ENCODE measurements at places on chromosomes 5 and 9.

GRCh38 chr5:115484368-115484767, 60.2 kb downstream of the FEM1C start:
- DNase-seq, result no peak

DNA sequence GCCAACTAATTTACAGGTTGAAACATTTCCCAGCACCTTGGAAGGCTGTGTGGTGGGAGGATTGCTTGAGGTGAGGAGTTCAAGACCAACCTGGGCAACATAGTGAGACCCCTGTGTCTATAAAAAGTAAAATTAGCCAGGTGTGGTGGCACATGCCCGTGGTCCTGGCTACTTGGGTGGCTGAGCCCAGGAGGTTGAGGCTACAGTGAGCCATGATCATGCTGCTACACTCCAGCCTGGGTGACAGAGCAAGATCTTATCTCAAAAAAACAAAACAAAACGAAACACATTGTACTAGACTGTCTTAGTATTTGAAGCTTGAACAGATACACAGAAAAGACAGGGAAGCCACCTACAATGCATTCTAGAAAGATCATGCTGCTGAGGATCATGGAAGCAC, 2.8 kb upstream of the HSDL2 start:
- DNase-seq, result no peak

- no peak for DNase-seq
Measured at GRCh38 chr5:115109356-115109755, 60.4 kb downstream of the TRIM36 start.

- DNase-seq, result no peak
Measured at GRCh38 chr9:104961238-104961637, 33.3 kb upstream of the ABCA1 start.

DNA sequence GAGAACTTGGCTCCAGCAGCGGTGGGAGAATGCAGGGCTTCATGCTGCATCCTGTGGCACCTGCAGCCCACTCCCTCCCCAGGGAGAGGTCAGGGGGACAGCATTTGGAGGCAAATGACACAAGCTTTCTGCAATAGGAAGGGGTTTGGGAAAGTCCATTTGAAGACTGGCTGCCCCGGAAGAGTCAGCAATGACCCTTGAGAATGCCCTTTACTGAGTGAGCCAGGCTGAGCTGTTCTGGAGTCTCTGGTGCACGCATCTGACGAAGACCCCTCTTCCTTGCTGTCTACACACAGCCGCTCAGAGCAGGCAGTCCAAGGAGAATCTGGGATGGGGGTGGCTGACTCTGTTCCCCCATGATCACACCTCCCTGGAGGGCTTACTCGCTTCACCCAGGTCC, 5.5 kb upstream of the NXNL2 start:
- DNase-seq, result no peak

GRCh38 chr9:10921671-10922070, 308.9 kb upstream of the PTPRD start:
- no peak for DNase-seq

DNA sequence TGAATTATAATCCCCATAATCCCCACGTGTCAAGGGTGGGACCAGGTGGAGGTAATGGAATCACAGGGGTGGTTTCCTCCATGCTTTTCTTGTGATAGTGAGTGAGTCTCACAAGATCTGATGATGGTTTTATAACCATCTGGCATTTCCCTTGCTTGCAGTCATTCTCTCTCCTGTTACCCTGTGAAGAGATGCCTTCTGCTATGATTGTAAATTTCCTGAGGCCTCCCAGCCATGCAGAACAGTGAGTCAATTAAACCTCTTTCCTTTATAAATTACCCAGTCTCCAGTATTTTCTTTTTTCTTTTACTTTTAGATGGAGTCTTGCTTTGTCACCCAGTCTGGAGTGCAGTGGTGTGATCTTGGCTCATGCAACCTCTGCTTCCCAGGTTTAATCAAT, 182.7 kb upstream of the SEMA6A start:
- DNase-seq, result no peak

DNA sequence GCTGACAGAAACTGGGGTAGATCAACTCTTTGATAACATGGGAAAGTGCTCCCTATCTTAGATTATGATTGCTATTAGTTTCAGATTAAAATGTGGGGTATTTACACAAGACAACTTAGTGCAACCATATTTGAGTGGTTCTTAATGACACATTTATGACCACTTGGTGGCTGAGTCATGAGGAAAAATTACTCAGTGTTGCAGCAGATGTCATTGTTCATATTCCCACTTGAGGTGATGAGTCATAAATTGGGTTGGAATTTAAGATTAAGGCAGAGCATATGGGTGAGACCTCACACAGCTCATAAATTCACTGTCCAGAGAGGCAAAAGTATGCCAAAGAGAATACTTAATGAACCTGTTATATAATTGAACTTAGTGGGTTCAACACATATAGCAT, 408.3 kb downstream of the DMRT2 start:
- DNase-seq, result no peak

DNA sequence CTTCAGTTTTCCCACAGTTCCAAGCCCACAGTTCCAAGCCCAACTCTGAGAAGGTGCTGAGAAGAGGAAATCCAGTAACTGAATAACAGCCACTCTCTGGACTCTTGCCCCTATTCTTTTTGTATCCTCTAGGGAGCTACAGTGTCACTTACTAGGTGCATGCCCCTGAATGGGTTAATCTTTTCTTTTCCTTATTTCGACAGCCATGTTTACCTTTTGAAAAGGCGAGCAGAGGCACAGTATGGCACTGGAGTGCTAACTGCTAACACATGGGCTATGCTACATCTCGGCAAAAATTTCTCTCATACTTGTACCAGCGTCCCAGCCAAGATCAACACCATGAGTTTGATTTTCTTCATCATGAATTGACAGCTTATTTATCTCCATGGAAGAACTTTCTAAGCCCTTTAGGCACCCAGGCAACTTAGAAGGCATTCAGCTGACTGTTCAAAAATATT, 222.6 kb downstream of the EBF1 start:
- DNase-seq, result no peak

DNA sequence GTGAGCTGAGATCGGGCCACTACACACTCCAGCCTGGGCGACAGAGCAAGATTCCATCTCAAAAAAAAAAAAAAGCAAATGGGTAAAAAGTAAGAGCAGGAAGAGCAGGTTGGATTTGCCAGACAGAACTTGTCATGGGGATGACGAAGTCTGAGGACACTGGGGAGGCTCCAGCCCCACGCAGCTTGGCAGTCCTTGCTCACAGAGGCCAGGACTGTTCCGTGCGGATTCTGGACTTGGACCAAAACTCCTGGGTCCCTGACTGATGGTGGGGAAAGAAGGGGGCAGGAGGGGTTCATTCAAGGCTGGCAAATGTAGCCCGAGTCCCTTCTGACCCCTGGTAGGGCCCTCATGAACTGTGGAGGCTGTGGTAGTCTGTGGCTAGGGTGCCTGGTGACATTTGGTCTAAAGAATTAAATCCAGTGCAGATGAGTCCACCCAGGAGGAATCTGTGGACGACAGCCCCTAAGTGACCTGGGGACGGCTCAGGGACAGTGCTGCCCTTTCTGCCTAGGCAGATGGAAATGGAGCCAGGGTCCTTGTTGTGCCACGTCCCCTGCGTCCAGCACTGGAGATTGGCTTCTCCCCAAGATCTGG, 3.1 kb downstream of the FGD3 start:
- DNase-seq, result no peak

DNA sequence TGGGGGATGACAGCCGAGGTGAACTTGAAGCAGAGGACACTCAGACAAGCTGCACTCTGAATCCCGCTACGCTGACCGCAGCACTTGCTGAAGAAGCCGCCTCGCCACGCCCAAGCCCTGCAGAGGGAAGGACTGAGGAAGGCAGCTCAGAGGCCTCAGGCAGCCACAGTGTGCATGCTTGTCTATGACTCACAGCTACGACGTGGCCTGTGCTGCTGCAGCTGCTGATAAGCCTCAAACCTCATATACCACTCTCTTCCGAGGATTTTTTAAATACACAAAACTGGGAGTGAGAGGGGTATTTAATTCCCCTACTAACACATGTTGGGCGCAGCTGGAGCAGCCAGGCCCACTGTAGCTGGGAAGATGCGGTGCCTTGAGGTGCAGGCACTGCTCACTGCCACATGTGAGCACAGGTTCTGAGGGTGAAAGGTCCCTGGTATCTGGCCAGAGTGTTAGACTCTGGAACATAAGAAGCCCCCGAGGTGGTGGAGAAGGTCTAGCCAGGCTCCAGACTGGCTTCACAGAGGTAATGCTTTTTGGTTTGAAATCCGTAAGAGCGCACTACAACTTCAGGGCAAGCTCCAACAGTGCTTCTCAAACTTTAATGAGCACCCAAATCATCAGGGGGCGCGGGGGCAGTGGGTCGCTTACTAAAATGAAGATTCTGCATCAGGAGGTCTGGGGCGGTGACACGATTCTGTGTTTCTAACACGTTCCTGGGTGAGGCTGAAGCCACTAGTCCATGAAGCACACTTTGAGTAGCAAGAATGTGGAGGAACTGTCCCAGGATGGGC, 196.8 kb downstream of the AUH start:
- DNase-seq, result no peak

DNA sequence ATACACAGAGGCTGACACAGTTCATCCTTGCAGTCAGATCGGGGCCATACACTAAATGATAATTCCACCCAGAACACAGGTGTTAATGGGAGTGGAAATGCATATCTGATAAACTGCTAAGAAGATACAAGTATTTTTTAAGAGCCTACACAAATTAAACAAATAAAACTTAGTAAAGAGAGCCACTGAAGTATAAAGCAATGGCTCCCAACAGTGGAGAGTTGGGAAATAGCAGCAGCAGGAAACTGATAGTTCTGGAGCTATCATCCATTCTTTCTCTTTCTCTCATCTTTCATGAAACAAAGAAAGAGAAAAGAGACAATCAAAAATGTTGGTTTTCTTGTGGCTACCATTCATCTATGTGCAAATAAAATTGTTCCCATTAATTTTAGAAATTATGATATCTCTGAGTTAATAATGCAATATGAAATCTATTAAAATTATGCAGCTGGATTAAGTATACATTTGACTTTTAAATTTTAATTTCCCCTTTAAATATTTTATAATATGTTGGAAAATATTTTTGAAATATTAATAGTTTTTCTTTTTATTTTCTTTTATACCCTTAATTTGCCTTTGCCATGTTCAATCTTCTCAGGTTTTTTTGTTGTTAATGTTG, 120.8 kb downstream of the EMB start:
- no peak for DNase-seq

GRCh38 chr9:128206484-128206883, 3.3 kb downstream of the DNM1 start:
- no peak for DNase-seq

DNA sequence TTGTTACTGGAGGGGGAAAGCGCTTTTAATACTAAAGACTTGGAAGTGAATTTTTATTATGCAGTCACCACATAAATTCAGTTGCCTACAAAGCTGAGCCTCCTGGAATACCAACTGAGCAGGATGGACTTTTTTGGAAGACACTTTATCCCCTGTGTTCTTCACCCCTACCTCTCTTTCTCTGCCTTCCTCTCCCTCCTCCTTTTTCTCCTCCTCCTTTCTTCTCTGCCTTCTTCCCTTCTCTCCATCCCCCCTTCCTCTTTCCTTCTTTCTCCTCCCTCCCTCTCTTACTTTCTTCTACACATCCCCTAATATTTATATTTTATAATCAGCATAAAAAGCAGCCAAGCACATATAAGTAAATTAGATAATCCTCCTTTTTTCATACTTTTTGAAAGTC, 39.6 kb downstream of the MAP3K1 start:
- no peak for DNase-seq

- DNase-seq, result no peak
Measured at GRCh38 chr5:168876419-168876818, 297.3 kb upstream of the PANK3 start.

DNA sequence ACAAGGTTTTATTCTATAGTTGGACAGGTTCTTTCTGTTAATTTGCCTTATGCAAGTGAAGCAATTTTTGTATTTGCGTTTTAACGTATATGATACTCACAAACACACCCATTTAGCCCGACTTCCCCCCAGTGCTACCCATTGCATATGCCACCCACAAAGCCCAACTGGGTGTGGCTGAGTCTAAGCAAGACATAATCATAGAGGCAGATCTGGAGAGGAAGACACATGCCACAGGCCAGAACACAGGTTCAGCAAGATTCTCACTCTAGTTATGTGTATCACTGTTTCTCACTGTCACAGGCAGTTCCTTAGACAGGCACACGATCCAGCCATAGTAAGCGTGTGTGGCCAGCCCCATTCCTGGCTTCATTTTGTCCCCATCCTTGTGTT, 29.0 kb upstream of the PUM3 start:
- no peak for DNase-seq

DNA sequence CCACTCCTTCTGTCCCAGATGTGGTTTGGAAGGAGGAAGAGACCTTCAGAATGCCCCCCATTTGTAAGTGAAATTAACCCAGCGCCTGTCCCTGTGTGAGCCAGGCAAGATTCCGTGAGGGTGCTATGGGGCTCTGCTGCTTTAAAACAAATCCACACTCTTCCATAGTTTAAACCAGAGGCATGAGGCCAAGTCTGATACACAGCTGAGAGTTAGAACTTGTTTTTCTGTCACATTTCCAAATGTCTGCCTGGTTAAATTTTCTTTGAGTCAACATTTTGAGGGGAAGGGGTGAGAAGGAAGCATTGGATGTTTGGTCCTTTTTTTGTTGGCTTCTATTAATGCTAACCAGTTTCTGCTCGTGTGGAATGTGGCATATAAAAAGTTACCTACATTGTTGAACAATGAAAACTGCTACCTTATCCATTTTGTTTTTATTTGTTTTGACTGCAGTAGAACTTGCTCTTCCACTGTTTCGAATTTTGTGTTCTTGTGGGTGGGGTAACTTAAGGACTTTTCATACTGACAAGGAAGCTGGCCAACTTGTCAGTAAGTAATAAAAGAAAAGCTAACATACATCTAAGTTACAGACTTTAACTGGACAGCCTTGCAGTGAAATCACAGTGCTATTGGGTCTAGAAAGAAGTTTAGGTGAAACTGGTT, 12.9 kb downstream of the RGMB start:
- no peak for DNase-seq

DNA sequence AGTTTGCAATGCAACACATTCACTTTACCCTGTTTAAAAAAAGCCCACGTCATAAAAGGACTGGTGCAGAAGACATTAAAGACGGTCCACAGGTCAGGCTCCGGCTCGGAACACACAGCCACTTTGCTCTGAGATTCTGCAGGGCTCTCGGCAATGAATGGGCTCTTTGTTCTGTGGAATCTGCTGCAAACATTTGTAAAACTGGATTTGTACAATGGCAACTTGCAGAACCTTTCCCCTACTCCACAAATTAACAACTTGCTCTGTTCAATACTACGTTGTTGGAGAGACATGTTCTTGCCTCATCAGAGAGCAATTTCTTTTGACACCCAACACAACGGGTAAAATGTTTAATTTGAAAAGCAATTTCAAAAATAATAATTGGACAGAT, 13.0 kb upstream of the NR5A1 start:
- DNase-seq, result peak; percentile 18

Data from substantia nigra (tissue), 51 donors.